ENCODE measurements at places on chromosomes 4 and X. TPM values are rescaled to one million over a fixed set of nuclear protein-coding genes. Genes with fewer than 3 reads are reported as not detected.

Gene CFI
- 6.8 TPM for total RNA-seq

Gene PHOX2B
- total RNA-seq = not detected

Gene TSPAN7
- total RNA-seq = 91.5 TPM

Gene ADAMTS3
- total RNA-seq = 0.29 TPM

Gene ENOPH1
- total RNA-seq = 19.9 TPM
